NCI-H187 treated with DMSO at 0.1 percent for 48 hours (cell line): ENCODE measurements at places on chromosomes 13 and 19.

- no peak for DNase-seq
These were observed 823.0 kb downstream of the PCDH9 start for GRCh38 chr13:66407128-66407527.

- no peak for DNase-seq
These were observed 19.9 kb downstream of the OR7A5 start for GRCh38 chr19:14814982-14815652.

DNA sequence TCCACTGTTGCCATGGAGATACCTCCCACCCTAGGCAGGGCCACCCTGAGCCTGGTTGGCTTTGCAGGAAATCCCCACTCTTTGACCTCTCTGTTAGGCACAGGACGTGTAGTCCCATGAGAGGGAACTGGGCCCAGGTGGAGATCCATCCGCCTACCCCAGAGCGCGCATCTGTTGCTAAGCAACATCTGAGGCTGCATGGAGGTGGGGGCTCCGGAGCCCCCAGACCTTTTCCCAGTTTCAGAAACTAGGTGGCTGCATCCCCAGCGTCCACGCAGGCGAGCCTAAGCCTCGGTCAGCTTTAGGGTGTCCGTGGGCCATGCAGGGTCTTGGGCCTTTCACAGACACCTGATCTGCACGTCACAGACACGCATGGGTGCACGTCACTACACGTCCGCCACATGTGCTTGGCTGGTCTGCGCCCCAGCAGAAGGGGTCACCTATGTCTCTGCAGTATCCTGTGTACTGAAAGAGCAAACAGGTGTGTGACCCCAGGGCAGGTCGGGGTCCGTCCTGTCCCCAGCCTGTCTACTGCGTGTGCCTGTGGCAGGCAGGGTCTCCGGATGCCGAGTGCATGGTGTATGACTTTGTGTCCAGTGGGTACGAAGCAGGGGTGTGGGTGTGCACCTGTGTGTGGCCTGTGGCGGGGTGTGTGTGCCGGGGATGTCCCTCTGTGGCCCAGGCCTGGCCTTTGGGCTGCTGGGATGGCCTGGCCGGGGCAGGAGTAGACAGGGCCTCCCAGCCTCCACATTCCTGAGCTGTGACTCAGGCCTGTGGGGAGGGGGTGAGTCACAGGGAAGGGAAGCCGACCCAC, 4.1 kb upstream of the CIRBP start:
- no peak for DNase-seq

DNA sequence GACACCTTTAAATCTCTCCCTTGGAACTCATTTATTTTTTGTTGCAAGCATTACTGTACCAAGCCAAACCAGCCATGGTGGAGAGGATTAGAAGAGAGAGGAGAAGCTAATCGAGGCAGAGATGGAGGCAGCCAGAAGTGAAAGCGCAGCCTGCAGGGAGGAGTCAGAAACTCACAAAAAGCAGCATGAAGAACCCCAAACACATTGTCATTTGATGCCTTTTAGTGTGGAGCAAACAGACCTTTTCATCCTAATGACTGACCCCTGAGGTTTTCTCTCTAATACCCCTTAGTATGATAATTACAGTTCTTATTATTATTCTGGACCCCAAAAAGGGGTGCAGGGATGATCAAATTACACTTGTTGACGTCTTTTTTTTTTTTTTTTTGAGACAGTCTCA, 62.5 kb downstream of the TNFRSF19 start:
- no peak for DNase-seq

DNA sequence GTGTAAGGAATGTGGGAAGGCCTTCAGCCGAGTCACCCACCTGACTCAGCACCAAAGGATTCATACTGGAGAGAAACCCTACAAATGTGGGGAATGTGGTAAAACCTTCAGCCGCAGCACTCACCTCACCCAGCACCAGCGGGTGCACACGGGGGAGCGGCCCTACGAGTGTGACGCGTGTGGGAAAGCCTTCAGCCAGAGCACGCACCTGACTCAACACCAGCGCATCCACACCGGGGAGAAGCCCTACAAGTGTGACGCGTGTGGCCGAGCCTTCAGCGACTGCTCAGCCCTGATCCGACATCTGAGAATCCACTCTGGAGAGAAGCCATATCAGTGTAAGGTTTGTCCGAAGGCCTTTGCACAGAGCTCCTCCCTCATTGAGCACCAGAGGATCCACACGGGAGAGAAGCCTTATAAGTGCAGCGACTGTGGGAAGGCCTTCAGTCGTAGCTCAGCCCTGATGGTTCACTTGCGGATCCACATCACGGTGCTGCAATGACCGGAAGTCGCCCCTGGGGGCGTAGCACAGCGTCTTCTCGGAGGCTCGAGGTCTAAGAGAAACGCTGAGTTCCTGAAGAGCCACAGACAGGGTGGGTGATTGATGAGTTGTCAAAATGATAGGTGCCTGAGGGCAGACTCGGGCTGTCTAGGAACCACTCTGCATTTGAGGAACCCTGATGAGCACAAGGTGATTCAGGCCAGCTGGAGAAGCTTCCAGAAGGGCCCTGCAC, 12.2 kb downstream of the ZSCAN22 start:
- no peak for DNase-seq

GRCh38 chr13:112165712-112166111, 98.8 kb downstream of the SOX1 start:
- no peak for DNase-seq

DNA sequence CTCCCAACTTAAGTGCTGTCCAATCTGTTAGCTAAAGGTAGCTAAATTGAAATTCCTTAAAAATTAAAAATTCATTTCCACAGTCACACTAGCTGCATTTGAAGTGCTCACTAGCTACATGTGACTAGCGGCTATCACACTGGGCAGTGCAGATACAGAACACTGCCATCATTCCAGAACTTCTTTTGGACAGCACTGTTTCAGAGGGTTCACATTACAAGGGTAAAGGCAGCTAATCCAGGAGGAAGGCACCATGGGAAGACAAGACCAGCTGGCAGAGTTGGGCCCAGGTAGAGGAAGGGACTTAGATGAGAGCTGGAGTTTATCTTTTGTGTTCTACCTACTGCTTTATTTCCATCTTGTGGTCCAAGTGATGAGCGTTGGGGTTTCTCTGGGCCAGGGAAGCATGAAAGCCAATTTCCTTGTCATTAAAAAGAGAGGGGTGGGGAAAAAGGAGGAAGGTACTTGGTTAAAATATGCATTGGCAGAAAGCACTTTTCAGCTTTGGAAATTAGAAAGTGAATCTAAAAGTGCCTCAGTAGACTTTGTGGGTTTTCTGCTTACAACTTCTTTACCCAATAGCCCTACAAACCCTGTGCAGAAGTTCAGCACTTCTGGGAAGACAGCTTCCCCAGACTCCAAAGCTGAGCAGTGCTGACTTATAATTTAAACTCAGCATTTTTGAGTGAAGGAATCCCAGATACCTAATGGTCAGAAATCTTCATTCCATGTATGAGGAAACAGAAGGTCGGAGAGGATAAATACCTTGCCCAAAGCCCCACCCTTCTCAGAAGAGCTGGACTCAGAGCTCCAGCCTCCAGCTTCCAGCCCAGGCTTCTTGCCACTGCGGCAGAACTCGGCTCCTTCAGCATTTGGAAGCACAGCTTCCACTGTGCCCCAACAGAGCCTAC, 49.5 kb downstream of the ATP7B start:
- no peak for DNase-seq

DNA sequence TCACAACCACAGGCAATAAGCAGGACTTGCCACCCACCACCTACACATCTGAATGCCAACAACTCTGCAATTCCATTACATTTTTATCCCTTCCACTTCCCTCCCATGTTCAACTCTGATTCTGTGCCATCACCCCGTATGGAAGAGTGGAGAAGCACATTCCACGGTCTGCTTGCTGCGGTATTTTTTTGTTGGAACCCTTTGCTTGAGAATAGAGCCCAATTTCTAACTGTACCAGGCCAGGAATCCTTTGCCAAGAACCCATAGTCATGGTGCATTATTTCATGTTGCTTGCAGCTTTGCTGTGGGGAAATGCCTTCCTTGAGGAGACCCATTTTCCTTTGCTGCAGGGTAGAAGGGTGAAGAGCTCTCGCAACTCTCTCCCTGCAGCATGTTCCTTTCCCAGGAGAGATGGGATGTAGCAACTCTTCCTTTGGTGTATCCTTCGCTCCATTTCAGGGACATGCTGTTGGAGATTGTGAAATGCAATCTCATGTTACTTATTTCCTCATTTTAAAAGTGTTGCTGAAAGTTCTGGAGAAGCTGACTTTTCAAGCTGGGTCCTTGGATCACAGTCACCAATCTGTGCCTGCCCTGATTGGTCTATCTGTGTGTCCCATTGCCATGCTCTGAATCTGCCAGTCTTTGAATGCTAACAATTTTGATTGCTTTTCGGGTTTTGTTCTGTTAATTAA, 69.8 kb upstream of the STARD13 start:
- no peak for DNase-seq

DNA sequence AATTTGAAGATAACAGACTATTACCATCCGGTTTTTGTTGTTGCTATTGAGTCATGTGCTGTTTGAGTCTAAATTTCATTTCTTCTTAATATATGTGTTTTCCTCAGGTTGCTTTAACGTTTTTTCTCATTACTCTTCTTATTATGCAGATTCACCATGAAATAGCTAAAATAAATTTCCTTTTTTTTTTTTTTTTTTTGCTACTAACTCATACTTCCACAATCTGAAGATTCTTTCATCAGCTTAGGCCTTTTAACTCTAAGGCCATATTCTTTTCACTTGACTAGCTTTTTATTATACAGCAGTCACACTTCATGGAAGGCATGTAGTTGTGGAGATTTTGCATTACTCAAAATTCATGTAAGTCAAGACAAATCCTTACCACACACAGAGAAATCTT, 23.9 kb upstream of the RCBTB2 start:
- no peak for DNase-seq

- DNase-seq = no peak
These were observed 20.2 kb upstream of the CD70 start for GRCh38 chr19:6610934-6611852.

- DNase-seq = no peak
These were observed 222.8 kb downstream of the KLF12 start for GRCh38 chr13:73911361-73911760.

GRCh38 chr13:42215578-42216421, 56.2 kb upstream of the AKAP11 start:
- no peak for DNase-seq

GRCh38 chr13:75762076-75762937, 126.2 kb downstream of the LMO7 start:
- no peak for DNase-seq

- no peak for DNase-seq
These were observed 104.4 kb upstream of the LSM14A start for GRCh38 chr19:34067861-34068271.

DNA sequence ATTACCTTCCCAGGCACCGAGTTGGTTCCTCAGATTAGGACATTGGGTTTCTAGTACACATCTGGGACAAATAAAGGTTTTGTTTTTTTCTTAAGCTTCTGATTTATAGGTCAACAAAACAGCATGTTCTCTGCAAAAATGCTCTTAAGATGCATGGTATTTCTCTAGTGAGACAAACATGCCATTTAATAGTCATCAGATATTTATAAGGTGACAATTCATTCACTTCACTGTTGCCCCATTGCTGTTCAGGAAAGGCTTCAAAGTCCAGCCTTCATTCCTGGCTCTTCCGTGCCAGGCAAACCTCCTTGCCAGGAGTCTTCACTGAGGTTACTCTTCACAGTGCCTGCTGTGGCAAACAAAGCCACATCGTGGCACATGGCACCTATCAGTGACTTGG, 156.3 kb upstream of the FNDC3A start:
- no peak for DNase-seq

GRCh38 chr19:28537896-28538295, 675.1 kb downstream of the UQCRFS1 start:
- DNase-seq = no peak

GRCh38 chr13:71797517-71797916, 69.5 kb downstream of the DACH1 start:
- no peak for DNase-seq

GRCh38 chr13:110388108-110388943, 81.2 kb downstream of the COL4A2 start:
- no peak for DNase-seq

DNA sequence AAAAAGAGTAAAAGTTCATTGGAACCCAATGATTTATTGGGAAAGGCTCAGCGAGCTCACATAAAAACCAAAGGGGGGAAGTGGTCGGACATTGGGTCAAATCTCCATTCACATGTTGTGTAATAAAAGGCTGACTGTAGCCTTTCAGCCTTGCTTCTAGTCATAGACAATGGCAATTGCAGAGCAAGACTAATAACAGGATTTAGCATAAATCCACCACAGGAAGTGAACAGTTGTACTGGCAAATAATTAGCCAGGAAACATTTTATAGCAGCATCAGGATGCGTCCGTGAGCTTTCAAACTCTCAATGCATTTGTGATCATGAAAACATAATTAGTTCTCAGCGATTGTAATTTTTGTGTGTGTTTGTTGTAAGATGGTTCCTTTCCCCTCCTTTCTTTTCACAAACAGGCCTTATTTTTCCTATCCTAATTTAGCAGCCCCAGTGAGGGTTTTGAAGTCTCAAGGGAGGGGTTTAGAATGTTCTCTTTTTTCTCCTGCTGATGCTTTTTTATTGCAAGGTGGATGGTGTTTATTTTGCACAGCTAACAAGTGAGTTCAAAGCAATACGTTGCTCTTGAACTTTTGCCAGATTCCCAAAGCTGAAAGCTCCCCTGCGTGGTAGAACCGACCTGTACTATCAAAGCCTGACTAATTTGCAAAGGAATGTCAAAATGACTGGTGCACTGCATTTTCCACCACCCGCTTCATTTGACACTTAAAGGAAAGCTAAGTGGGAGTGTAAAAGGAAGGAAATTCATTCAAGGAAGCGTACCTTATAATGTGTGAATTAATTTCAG, 105.6 kb downstream of the SPRY2 start:
- no peak for DNase-seq

- no peak for DNase-seq
These were observed 28.1 kb downstream of the KEAP1 start for GRCh38 chr19:10474962-10475451.

DNA sequence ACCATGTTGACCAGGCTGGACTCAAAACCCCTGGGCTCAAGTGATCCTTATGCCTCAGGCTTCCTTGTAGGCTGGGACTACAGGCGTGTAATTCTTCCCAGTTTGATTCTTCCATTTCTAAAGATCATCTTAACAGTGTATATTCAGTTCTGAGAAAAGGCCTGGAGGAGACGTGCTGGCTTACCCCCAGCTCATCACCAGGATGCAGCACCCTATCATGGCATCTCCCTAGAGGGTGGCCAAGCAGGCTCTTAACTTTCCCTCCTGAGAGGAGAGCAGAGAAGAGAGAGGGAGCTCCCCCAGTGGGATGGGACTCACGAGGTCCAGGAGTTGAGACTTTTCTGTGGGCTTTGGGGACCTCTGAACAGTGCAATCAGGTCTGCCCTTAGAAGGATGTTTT, 2.1 kb upstream of the TUBA3C start:
- no peak for DNase-seq

DNA sequence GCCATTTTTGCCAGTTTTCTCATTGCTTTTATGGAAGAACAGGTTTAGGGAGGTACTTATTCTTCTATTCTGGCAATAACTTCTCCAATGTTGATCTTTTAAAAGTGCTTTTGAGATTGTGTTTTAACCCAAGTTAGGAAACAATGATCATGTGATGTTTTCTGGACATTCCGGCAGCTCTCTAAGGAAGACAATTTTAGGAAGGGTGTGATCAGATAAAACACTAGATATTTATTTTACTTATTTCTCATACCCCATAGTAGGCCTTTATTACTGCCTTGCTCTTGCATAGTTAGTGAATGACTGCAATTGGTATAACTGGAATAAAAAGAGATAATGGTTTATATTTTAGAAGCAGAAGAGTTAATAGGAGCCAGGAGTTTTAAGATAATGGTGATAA, 68.4 kb upstream of the SPATA13 start:
- no peak for DNase-seq
